ENCODE measurements at places on chromosomes 16 and 17.

GRCh38 chr16:69236319-69236718 is 49.4 kb downstream of the SNTB2 start:
- DNase-seq: no peak

- no peak for DNase-seq
Observed at GRCh38 chr16:87507351-87508069, 14.7 kb upstream of the ZCCHC14 start.

GRCh38 chr17:32940706-32941390 is 12.9 kb downstream of the TMEM98 start:
- DNase-seq: no peak

DNA sequence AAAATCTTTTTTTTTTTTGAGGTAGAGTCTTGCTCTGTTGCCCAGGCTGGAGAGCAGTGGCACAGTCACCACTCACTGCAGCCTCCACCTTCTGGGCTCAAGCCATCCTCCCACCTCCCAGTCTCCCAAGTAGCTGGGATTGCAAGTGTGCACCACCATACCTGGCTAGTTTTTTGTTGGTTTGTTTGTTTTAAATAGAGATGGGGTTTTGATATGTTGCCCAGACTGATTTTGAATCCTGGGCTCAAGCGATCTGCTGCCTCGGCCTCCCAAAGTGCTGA is 2.0 kb downstream of the LRRC37B start:
- DNase-seq: no peak

GRCh38 chr16:51201604-51202003 is 50.5 kb upstream of the SALL1 start:
- no peak for DNase-seq

- DNase-seq: no peak
Observed at GRCh38 chr17:60169921-60170817, 20.4 kb downstream of the CA4 start.

DNA sequence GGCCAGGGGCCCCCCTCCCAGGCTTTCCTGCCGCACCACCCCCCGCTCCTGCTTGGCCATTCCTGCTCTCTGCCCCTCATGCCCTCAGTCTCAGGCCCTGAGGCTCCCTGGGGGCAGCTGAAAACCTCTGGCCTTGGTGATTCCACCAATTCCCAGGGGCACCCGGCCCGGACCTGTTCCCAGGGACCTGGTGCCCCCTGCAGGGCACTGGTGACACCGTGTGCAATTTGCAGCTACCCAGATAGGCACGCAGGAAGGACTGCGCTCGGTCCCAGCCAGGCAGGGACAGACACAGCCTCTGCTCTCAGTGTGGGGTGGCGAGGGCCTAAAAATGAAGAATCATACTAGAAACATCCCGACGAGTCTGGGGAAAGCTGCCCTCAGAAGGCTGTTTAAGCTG is 13.4 kb downstream of the WFDC1 start:
- no peak for DNase-seq

DNA sequence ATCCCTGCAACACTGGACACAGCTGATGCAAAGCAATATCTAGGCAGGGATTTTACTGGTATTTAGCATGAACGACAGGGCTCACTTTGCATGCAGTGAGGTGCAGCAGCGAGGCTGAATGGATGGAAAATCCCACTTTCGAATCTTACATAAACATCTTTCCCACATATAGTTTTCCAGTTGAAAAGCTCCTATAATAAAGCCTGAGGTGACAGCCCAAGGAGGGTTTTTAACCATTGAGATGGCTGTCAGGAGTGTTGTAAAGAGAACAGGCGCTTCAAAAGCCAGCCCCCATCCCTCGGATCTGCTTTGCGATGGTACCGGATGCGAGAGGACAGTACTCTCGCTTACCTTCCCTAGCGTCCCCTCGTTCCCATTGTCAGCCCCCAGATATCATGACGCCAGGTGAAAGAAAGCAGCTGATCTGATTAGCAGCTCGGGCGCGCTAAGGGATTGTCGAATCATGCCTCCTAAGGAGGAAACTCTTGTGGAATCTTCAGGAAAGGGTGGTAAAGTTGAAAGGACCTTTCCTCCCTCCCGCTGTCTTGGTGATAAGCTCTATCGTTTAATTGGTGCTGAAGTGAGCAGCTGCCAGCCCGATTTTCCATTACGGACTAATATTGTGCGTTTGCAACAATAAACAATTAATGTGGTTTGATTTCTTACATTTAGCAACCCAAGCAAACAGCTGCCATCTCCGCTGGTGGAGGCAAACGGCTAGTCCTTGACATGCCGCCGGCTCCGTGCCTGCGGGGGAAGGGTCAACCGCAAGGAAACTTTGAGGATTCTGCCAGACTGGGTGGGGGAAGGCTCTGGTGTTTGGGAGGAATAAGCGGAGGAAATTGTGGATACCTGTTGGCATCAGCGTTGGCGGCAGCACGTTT is 1.8 kb downstream of the CDH8 start:
- DNase-seq: no peak

GRCh38 chr17:44968225-44969143 is at the start of gene C1QL1:
Gene C1QL1 (minus strand): TSS chr17:44968303. CDS start chr17:44968048, 255 bp downstream.
- peak; percentile 87 for DNase-seq

- DNase-seq: no peak
Observed at GRCh38 chr17:17398943-17399926, 77.6 kb upstream of the MED9 start.

GRCh38 chr16:25187491-25187795 is 29.3 kb upstream of the AQP8 start:
- DNase-seq: no peak

GRCh38 chr16:77812856-77813500 is 24.6 kb downstream of the VAT1L start:
- no peak for DNase-seq

DNA sequence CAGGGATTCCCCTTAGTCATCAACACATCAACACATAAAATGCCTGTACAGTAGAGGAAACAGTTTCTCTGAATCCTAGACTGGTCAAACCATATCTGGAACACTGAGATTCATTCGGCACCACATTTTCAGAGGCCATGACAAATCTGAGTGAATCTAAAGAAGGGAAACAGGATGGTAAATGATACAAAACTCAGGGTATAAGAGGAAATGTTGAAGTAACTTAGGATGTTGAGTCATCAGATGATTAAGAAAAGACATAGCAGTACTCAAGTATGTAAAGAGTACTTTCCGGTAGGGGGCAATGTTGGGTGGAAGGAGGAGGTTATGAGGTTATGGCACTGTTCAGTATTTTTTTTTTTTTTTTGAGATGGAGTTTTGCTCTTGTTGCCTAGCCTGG is 358.5 kb upstream of the PMFBP1 start:
- no peak for DNase-seq

DNA sequence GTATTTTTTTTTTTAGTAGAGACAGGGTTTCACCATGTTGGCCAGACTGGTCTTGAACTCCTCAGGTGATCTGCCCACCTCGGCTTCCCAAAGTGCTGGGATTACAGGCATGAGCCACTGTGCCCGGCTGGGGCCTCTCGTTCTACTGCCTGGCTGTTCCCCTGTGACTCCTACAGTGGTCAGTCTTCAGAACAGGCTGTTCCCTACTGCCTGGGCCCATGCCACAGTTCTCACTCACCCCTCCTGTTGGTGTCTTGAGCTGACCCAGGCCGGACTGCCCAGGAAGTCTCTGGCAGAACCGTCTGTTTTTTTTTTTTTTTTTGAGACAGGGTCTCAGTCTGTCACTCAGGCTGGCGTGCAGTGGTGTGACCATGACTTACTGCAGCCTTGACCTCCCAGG is 3.3 kb downstream of the CDK3 start:
- no peak for DNase-seq

- DNase-seq: no peak
Observed at GRCh38 chr17:34610039-34610438, 30.7 kb downstream of the TMEM132E start.

GRCh38 chr17:57461082-57461481 is 204.8 kb downstream of the MSI2 start:
- DNase-seq: peak; percentile 43

GRCh38 chr17:2598166-2598565 is 4.7 kb downstream of the PAFAH1B1 start:
- DNase-seq: no peak

DNA sequence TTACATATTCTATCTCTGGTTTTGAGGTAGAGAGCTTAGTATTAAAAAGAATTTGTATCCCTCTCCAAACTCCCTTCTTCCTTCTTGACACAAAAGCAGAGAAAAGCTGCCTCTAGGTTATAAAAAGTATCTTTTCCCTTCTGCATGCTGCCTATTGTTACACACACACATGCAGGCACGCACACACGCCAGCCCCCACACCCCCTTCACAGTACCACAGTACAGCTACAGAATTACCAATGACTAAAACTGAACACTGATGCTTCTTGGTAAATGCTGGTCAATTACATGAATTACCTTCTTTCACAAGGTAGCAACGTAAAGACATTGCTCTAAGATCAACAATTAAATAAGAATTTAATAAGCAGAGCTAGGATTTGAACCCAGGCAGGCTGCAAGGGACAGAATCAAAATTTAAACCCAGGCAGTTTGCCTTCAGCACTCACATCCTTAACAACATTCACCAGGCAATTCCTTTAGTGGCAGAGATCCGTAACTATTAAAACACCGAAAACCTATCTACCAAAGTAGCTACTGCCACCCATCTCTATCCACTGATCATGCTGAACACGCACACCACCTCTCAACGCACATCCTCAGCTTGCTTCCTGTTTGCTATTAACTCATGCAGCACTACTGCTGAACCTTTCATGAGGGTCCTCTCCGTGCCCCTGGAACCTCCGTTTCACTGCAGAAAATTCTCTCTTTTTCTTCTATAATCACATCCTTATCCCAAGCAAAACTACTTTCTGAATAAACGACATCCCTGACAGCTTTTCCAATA is 37.8 kb downstream of the YWHAE start:
- no peak for DNase-seq

- no peak for DNase-seq
Observed at GRCh38 chr17:72590882-72591281, 470.1 kb downstream of the SOX9 start.

GRCh38 chr16:58000706-58001676 is at the start of gene USB1:
Gene USB1 (plus strand): TSS chr16:58001407. CDS start chr16:58001484, 77 bp downstream.
- DNase-seq: peak; percentile 84

DNA sequence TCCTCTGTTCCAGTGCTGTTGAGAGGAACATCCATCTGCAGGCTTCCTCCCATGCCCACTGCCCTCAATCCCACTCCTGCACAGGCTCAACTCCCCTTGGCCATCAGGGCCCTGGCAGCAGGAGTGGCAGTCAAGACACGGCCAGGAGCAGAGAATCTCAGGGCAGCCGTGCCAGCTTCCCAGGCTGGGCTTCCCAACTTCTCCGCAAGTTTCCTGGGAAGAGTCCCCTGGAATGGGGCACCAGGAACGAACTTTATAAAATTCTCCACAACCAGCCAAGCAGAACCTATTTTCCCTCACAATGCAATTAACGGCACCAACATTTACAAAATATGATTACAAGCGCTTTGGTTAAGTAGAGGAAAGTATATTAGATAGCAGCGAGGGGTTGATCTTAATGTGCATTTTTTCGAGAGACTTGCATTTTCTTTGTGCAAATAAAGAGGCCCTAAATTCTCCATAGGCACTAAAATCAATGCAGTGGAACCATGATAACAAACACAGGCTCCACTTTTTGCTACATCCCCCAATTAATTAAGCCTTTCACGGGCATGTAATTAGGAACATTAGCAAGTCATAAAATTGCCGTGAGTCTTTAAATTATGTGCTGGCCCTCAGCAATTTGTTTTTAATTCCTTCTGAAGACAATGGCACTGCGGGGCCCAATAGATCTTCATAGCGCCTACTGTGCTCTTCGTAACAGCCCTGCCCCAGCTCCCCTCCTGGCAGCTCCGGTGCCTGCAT is 99.9 kb upstream of the LHX1 start:
- no peak for DNase-seq

DNA sequence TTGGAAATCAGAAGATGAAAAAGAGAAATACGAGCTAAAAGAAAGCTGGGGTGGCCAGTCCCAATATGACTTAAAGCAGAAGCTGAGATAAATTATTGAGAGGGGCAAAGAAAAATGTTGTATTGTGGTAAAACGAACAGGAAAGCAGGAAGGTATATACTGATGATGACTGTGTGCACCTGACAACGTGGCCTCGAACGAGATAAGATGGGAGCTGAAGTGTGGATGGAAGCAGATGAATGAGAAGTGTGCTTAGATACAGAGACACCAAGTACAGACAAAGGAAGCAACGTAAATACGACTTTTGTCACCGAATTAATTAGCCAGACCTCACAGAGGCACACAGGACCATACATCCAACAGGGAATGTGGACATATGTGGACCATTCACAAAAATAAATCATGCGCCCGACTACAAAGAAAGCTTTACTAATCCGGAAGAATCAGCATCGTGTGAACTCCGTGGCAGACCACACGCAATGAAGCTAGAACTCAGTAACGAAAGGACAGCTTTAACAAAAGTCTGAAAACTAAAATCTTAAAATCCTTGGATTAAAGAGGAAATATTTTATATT is 218.7 kb downstream of the RPTOR start:
- no peak for DNase-seq

DNA sequence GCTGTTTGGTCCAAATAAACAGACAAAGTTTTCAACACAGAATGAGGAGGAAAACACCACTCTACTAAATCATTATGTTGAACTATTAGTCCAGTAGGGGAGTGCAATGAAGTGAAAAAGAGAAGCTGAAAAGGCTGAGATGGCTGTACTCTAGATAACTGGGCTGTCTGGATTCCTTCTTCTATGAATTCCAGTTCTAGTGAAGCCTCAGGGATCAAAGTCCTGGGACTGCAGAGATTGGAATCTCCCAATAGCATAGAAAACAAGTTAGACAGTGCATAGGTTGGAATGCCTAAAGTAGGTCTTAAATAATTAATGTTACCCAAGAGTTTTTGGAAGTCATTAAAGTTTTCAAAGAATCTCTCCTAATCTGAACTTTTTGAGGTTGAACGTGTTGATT is 59.9 kb downstream of the LGALS9 start:
- DNase-seq: no peak

GRCh38 chr16:87371261-87371866 is 12.2 kb downstream of the FBXO31 start:
- DNase-seq: no peak

- DNase-seq: peak; percentile 30
Observed at GRCh38 chr17:10226930-10227695, 28.7 kb upstream of the GAS7 start.

- no peak for DNase-seq
Observed at GRCh38 chr16:70691223-70692129, 5.6 kb upstream of the MTSS2 start.

DNA sequence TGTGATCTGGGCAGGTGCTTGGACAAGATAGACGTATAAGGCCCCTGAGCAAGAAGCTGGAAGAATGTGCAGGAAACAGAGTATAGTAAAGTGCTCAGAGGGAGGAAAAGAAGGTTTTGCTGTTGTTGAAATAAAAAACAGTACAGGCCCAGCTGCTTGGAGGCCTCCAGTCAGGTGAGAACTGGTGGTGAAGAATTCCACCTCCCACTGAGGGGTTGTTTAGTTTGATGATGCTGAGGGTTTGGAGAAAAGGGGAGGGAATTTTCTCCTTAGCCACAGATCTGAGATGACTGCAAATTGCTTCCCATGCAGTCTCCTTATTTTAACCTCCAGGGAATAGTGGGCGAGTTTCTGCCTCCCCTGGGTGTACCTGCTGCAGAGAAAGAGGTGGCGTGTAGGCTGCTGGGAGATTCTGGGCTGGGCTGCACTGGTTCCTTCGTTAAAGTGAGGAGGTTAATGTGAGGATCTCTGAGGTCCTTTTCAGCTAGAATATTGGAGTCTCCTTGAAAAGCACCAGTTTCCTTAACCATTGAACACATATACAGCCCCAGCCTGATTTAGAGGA is 25.8 kb downstream of the SMPD3 start:
- no peak for DNase-seq

- DNase-seq: no peak
Observed at GRCh38 chr16:1350691-1351090, 987 bp downstream of the TSR3 start.

GRCh38 chr16:79247386-79247785 is 353.2 kb downstream of the MAF start:
- DNase-seq: no peak
